Renal cortex interstitium (tissue), 15 donors: ENCODE measurements at places on chromosomes 6 and 20.

DNA sequence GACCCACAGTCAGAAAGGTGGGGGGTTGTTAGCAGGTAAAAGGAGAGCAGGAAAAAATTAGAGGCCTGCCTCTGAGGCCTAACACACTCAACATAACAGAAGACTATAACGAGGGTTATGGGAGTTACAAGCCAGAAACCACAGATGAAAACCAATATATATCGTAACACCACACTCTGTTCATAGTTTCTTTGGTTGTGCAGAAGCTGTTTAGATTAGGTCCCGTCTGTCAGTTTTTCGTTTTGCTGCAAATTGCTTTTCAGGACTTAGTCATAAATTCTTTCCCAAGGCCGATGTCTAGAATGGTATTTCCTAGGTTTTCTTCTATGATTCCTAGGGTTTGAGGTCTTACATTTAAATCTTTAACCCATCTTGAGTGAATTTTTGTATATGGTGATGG, 3.7 kb upstream of the MAP3K5 start:
- DNase-seq, result no peak

- no peak for DNase-seq
Observed at GRCh38 chr6:17167327-17167979, 65.6 kb downstream of the STMND1 start.

GRCh38 chr20:35610833-35611427, 4.7 kb upstream of the SPAG4 start:
- DNase-seq, result no peak

DNA sequence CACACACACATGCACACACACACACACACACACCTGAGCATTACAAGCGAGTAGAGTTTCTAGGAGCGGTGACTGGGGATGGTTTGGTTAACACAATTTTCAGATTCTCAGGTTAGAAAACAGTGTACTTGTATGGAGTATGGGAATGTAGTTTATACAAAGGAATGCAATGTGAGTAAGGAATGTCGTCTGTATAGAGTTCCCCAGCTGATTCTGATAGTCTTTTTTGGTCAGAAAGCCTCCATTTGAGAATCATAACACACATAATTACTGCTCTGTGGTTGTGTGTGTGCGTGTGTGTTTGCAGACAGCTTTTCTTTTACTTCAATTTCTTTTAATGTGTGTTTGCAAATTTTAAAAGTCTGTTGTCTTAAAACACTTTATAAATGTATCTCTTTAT, 93.2 kb downstream of the MYO6 start:
- DNase-seq, result no peak

DNA sequence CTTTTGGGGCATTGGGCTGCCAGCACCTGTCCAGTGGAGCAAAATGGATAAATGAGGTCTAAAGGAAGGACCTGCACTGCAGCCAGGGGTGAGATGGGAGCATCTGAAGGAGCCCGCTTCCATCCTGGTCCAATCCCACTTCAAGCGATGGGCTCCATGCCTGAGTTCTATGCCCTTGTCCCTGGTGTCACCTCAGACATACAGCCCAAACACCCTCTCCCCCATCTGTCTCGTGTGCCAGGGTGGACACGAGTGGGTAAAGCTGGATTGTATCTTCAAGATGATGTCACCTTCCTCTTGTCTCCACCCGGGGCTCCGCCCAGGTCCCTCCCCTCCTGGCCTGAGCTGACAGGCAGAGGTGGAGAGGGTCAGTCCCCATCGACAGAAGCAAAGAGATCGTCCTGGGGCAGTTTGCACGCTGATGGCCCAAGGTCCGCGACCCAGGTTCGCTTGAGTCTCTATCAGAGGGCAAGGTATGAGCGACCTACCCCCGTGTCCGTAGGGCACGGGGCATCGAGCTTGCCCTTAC, 544 bp downstream of the SMIM29 start:
- no peak for DNase-seq

- no peak for DNase-seq
Observed at GRCh38 chr6:144094731-144095133, 641 bp downstream of the SF3B5 start.

- no peak for DNase-seq
Observed at GRCh38 chr20:41320976-41321375, 3.4 kb upstream of the ZHX3 start.

- DNase-seq, result no peak
Observed at GRCh38 chr6:133085896-133086295, 155.3 kb upstream of the EYA4 start.

- no peak for DNase-seq
Observed at GRCh38 chr6:163354085-163354484, 60.4 kb upstream of the QKI start.

DNA sequence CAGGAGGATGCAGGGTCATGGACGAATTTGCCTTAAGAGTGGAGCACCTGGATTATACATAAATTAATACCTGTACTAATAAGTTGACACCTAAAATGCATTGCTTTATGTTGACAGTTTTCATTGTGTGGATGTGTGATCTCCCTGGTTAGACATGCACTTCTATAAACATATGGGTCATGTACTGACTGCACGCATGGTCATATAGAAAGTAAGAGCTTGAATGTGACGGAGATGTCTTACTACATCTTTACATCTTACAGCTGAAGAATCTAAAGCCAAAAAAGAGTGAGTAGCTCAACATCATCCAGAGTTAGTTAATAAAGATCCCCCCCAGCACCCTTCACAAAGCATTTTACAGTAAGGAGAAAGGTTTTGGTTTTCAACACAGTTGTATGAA, 408.4 kb upstream of the JARID2 start:
- DNase-seq, result no peak

DNA sequence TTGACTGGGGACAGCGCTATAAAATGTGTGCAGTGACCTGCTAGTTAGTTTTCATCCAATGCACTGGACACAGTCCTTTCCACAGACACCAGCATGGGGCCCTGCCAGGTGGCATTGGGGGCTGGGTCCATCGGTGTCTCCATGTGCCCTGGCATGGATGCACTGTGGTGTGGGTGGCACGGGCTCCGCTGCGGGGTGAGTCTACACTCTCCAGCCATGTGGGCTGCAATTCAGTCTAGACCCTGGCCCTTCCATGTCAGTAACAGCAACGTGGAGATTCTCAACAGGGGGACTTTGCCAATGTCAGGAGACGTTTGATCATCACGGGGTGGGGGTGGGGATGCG, 100.0 kb downstream of the RAMACL start:
- no peak for DNase-seq

- no peak for DNase-seq
Observed at GRCh38 chr20:34863421-34863965, 9.2 kb downstream of the GGT7 start.

GRCh38 chr6:95242560-95242959, 334.8 kb upstream of the MANEA start:
- DNase-seq, result no peak

DNA sequence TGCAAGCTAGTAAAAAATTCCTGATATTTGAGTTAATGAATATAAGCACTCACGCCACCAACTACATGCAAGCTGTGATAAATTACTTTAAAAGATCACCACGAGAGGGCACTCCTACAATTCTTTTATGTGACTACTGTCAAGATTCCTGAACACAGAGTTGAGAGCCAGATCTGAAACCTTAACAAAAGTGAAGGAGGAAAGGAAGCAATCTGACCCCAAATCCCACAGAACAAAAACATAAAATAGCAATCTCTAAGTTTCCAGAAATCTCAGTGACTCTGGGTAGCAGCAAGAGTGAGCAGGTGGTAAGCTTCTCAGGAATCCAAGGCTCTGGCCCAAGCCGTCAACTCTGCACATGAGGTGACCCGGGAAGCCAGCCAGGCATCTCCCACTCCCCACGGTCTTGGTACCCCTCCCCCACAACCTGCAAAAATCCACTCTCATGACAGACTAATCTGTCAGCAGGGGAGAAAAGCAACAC, 55.1 kb downstream of the STAU1 start:
- peak; percentile 86 for DNase-seq

GRCh38 chr20:44736170-44737021, 9.3 kb upstream of the KCNK15 start:
- no peak for DNase-seq

GRCh38 chr20:53623134-53623453, 29.5 kb upstream of the ZNF217 start:
- no peak for DNase-seq

DNA sequence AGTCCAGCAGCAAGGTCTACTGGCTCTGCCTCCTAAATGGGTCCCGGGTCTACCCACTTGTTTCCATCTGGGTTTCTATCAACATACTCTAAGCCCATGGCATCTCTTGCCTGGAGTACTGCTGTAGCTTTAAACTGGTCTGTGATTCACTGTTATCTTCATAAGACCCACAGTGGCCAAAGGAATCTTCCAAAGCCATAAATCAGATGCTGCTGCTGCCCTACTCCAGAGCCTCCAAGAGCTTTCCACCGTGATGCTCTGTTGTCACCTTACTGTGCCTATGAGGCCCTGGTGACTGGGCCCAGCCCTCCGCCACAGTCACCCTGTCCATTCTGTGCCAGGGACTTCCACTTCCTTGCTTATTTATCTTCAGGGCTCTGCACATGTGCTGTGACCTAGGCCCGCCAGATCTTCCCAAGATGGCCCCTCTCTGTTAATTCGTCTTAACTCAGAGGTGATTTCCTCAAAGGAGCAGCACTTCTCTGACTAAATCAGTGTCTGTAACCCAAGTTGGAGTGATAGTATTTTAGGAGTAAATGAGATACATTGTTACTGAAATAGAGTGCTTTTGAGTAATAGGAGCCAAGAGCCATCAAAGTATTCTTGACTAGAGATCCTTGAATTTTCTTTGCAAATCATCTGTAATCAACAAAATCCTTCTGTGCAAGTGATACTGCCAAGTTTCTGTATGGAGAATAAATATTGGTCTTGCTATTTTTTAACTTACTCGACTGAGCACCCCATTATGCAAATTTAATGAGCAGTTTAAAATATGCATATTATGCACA, 102.5 kb downstream of the PPP1R14C start:
- DNase-seq, result no peak

DNA sequence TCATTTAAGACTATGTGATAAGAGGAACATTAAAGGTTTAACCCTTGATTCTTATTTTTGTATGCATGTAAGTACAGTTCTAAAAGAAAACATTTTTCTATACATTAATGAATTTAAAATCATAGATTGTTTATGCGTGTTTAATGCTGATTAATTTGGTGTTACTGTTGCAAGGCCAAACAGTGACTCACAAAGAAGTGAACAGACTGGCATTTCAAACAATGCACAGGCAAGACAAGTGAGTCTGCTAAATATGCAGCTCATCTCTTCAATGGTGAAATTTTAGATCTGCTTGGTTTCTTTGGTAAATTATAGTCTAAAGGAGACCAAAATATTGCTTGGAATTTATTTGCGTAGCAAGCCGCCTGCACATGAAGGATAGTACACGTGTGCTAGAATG, 417.4 kb upstream of the SOX4 start:
- no peak for DNase-seq

DNA sequence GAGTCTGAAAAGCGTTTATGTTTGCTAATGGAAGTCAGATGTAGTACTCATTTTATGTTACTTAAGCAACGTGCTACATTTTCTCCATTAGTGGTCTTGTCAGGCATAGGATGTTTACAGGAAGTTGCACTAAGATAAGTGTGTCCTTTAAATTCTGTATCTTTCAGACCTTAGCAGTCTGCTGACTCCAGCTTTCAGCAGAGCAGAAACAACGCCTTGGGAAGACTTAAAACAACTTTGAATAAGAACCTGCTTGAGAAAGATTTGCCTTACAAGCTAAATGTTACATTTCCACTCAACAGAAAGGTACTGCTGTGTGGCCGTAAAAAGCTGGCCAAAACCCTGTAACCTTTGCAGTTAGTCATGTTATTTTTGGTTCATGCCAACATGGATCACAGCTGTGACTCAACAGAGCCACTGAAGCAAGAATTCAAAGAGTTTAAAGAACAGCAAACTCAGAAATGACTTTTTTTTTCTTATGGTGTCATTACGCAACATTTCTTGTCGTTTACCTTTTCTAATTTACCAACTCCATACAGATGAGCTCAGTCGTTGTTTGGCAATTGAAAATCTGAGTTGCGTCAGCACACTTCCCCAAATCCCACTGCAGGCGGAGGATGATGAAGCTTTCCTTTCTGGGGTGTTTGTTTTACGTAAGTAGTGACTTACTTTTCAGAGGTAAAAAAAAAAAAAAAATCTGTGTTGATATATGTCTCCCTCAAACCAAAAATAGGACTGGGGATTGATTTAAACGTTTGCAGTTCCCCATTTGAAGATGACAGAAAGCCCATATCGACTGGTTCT, 27.9 kb upstream of the BMP6 start:
- DNase-seq, result no peak

DNA sequence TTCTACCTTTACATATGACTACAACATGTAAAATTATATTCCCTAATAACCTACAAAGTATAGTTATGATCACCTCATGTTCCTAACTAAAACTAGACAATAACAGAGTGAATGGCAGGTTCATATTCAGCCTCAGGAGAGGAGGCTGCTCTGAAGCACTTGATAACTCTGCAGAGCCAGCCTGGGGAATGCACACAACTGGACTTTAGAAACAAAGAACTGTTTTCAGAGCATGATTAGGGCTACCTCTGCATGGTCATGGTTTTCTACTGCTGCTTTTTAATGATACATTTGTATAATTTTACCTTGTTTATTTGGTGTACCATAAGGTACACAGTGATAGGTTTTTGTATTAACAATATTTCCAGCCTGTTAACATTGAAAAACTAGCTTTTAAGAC, 50.3 kb downstream of the TRPC4AP start:
- no peak for DNase-seq

GRCh38 chr20:50054626-50055511, 58.1 kb downstream of the UBE2V1 start:
- peak; percentile 75 for DNase-seq

DNA sequence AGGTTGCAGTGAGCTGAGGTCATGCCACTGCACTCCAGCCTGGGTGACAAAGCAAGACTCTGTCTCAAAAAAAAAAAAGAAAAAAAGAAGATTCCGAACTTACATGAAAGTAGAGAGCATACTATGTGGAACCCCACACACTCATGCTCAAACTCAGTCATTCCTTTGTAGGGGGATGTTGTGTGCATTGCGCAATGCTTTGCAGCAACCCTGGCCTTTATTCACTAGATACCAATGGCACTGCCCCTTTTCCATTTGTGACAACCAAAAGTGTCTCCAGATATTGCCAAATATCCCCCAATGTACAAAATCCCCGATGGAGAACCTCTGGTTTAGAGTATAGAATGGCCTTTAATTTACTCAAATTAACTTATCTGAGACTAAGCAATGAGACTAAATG, 158.6 kb downstream of the GJA1 start:
- no peak for DNase-seq

DNA sequence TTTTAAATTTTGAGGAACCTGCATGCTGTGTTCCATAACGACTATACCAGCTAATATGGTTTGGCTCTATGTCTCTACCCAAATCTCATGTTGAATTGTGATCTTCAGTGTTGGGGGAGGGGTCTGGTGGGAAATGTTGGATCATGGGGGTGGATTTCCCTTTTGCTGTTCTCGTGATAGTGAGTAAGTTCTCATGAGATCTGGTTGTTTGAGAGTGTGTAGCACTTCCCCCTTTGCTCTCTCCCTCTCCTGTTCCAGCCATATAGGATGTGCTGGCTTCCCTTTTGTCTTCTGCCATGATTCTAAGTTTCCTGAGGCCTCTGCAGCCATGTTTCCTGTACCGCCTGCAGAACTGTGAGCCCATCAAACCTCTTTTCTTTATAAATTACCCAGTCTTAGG, 61.8 kb upstream of the NEDD9 start:
- DNase-seq, result no peak

- DNase-seq, result peak; percentile 28
Observed at GRCh38 chr6:52724406-52725121, 38.7 kb downstream of the GSTA2 start.

GRCh38 chr6:4907602-4908001, 96.2 kb downstream of the RPP40 start:
- no peak for DNase-seq
